Endodermal cell (in vitro differentiated cells): ENCODE measurements at places on chromosomes 6 and 20. TPM values are rescaled to one million over a fixed set of nuclear protein-coding genes. Genes with fewer than 3 reads are reported as not detected.

DNA sequence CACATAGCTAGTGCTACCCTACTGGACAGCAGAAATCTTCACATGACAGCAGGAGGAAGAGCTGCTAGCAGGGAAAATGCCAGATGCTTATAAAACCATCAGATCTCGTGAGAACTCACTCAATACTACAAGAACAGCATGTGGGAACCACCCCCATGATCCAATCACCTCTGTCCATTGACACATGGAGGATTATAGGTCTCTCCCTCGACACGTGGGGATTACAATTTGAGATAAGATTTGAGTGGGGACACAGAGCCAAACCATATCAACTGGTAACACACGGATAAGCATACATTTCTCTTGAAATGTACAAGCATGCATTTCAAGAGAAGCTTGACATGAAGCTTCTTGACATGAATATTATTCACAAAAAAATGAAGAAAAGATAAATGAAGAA is 64.1 kb downstream of the MMS22L start:
- no peak overlapping the region for H3K4me3 ChIP-seq
- H3K27me3 ChIP-seq: no peaks in the 10 kb centered on the region
- no peak overlapping the region for H3K27ac ChIP-seq
- H3K36me3 ChIP-seq: no peaks in the 10 kb centered on the region
- no peaks in the 10 kb centered on the region for H3K4me1 ChIP-seq
- DNase-seq: no peak

DNA sequence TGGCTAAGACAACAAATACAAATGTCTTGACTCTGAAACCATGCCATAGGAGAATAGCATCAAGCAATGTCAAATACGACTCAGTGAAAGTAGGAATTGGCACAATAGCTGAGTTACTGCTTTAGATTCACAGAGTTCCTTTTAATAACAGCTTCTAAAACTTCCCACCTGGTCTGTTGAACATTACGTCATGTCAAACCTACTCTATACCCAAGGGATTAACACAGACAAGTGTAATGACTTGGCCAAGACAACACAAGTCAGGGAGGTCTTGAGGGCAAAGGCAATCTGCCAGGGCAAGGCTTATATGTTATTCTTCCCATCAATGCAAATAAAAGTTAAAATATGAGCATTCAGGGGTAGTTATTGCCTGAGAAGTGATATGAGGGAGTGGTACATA is 265.1 kb upstream of the PRDM1 start:
- H3K27ac ChIP-seq: no peak overlapping the region
- no peaks in the 10 kb centered on the region for H3K4me1 ChIP-seq
- no peaks in the 10 kb centered on the region for H3K27me3 ChIP-seq
- DNase-seq: no peak

- peaks cover 11% of the 10 kb centered on the region for H3K36me3 ChIP-seq
- H3K27me3 ChIP-seq: peaks cover 29% of the 10 kb centered on the region
- H3K4me1 ChIP-seq: no peaks in the 10 kb centered on the region
Measured at GRCh38 chr20:3783068-3783489, 1.8 kb upstream of the SPEF1 start.

GRCh38 chr20:25064561-25065071 is 6.7 kb upstream of the ACSS1 start:
- no peak for DNase-seq
- peaks cover 93% of the 10 kb centered on the region for H3K27me3 ChIP-seq
- H3K4me1 ChIP-seq: no peaks in the 10 kb centered on the region
- H3K36me3 ChIP-seq: no peaks in the 10 kb centered on the region
- H3K4me3 ChIP-seq: no peak overlapping the region

GRCh38 chr6:42520786-42521607 is 42.8 kb upstream of the UBR2 start:
- H3K27me3 ChIP-seq: no peaks in the 10 kb centered on the region
- no peaks in the 10 kb centered on the region for H3K4me1 ChIP-seq
- no peak for DNase-seq
- H3K27ac ChIP-seq: no peak overlapping the region
- no peak overlapping the region for H3K4me3 ChIP-seq

DNA sequence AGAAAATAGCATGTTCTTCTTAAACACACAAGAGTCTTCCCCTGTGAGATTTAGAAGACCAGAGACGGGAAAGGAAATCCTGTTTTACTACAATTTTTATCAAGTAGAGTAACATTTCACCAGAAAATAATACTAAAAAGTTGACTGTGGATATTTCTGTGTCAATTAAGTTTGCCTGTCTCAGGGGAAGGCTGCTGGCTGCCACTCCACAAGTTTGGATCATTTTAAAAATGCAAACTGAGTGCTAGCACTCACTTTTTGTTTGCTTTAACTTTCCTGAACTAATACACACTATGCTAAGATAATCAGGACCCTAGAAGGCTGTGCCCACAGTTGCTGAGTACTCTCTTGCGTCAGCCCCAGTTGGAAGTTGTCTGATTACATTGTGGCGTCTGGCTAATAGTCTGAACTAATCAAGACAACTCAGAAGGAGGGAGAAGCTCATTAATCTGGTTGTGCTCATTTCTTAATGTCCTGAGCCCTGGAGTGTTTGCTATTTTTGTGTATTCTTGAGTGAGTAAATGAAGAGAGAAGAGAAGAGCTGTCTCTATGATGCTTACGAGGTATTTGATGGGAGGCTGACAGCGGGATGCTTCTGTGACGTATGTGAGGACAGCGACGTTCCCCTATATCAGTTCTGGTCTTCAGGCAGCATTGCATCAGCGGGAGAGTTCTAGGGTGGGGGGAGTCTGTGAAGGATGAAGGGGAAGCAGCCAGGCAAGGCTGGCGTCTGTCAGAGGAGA is 664.2 kb downstream of the QKI start:
- H3K36me3 ChIP-seq: no peaks in the 10 kb centered on the region
- H3K27ac ChIP-seq: no peak overlapping the region
- H3K27me3 ChIP-seq: no peaks in the 10 kb centered on the region
- no peak for DNase-seq
- peaks cover 5% of the 10 kb centered on the region for H3K4me1 ChIP-seq
- no peak overlapping the region for H3K4me3 ChIP-seq

DNA sequence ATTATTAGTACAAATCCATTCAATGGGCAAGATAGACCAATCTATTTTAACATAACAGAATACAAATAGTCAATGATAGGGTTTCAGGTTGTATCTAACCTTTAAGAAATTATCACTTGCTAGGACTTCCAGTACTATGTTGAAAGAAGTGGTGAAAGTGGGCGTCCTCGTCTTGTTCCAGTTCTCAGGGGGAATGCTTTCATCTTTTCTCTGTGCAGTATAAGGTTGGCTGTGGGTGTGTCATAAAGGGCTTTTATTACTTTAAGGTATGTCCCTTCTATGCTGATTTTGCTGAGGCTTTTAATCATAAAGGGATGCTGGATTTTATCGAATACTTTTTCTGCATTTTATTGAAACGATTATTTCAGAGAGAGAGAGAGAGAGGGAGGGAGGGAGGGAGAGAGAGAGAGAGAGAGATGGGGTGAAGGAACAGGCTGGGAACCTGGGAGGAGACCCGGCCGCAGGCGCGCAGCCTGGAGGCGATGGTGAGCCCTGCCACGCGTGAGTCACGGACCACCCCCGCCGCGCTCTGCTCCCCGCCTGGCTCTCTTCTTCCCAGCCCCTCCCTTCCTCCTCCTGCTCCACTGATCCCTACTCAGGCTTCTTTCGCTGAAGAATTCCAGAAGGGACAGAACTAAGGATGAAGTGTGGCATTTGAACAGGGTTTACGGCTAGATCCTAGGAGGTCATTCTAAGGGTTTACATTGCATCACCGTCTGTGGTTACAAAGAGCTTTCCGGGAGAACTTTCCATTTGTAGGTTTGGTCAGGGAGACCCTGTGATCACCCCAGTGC is 45.5 kb upstream of the HLA-E start:
- H3K27me3 ChIP-seq: peaks cover 97% of the 10 kb centered on the region
- H3K4me1 ChIP-seq: no peaks in the 10 kb centered on the region
- H3K4me3 ChIP-seq: no peak overlapping the region
- no peaks in the 10 kb centered on the region for H3K36me3 ChIP-seq
- H3K27ac ChIP-seq: no peak overlapping the region
- no peak for DNase-seq

- no peak for DNase-seq
- H3K36me3 ChIP-seq: no peaks in the 10 kb centered on the region
- no peak overlapping the region for H3K4me3 ChIP-seq
Measured at GRCh38 chr20:10762216-10762615, 88.4 kb upstream of the JAG1 start.

- no peak for DNase-seq
- no peak overlapping the region for H3K4me3 ChIP-seq
- H3K27me3 ChIP-seq: no peaks in the 10 kb centered on the region
- H3K27ac ChIP-seq: no peak overlapping the region
- no peaks in the 10 kb centered on the region for H3K36me3 ChIP-seq
- no peaks in the 10 kb centered on the region for H3K4me1 ChIP-seq
Measured at GRCh38 chr20:23123886-23124285, 37.8 kb upstream of the CD93 start.

GRCh38 chr6:95819939-95820338 is 195.8 kb upstream of the FUT9 start:
- no peaks in the 10 kb centered on the region for H3K27me3 ChIP-seq
- DNase-seq: peak; percentile 77
- no peaks in the 10 kb centered on the region for H3K36me3 ChIP-seq

- no peaks in the 10 kb centered on the region for H3K27me3 ChIP-seq
Measured at GRCh38 chr6:34929241-34929978, 40.4 kb downstream of the ANKS1A start.

GRCh38 chr6:136323431-136324112 is 33.9 kb upstream of the BCLAF1 start:
- peak overlapping the region; percentile 68 for H3K27ac ChIP-seq
- DNase-seq: no peak
- no peaks in the 10 kb centered on the region for H3K4me1 ChIP-seq
- H3K36me3 ChIP-seq: no peaks in the 10 kb centered on the region
- H3K4me3 ChIP-seq: no peak overlapping the region

DNA sequence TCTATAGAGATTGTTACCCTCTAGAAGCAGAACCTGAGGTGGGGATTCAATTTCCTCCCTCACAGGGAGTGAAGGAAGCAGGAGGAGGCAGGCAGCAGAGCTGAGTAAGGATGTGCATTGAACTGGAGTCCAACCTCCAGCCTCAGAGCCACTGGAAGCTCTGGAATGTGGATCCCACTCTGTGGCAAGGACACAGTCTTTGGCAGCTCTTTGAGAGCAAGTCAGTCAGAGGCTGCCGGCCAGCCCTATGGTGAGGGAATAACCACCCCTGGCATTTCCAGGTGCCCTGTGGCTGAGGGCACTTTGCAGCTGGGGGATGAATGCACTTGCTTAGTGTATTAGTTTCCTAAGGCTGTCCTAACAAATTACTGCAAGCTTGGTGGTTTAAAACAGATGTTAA is 37.2 kb downstream of the EBF4 start:
- H3K27me3 ChIP-seq: peaks cover 36% of the 10 kb centered on the region
- H3K27ac ChIP-seq: no peak overlapping the region
- H3K4me3 ChIP-seq: no peak overlapping the region
- DNase-seq: no peak
- H3K36me3 ChIP-seq: no peaks in the 10 kb centered on the region

DNA sequence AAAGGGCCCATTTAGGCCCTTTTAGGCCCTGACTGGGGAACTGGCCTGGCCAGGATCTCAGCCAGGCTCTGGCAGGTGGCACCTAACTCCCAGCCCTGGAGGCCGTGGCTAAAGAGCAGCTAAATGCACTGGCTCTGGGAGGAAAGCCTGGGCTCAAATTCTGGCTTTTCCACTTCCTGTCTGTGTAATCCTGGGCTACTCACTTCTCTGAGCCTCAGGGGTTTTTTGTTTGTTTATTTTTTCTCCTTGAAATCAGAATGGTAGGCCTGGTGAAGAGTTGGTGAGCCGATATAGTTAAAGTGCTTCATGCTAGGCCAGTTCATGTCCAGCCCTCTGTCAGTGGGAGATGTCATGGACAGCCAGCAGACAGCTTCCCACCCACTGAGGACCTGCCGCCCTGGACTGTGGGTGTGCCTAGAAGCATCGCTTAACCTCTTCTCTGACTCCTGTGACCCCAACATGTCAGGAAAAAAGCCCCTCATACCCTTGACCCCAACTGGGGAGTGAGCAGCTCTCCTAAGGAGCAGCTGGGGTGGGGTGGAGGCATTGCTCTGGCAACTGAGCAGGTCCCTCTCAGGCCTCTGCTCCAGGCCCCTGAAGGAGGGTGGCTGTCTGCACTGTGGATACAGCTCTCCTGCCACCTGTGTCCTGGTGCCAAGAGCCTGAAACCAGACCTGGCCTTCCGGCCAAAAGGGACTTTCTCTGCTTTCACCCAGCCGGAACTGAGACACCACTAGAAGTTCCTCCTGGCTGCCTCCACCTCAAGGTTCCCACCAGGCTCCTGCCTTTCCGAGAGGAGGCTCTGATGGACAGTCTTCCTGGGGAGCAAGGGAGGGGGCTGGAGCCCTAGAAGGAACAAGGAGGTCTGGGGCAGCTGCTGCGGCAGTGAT is 57.2 kb upstream of the MYL9 start:
- peaks cover 19% of the 10 kb centered on the region for H3K36me3 ChIP-seq
- H3K4me1 ChIP-seq: peaks cover 4% of the 10 kb centered on the region
- DNase-seq: no peak
- no peak overlapping the region for H3K4me3 ChIP-seq
- no peaks in the 10 kb centered on the region for H3K27me3 ChIP-seq

GRCh38 chr6:149013586-149014344 is 266.9 kb downstream of the UST start:
- H3K27ac ChIP-seq: peak overlapping the region; percentile 11
- H3K36me3 ChIP-seq: no peaks in the 10 kb centered on the region
- H3K27me3 ChIP-seq: no peaks in the 10 kb centered on the region
- H3K4me3 ChIP-seq: no peak overlapping the region
- H3K4me1 ChIP-seq: peaks cover 7% of the 10 kb centered on the region

GRCh38 chr20:51129147-51129776 is 106.4 kb upstream of the KCNG1 start:
- H3K4me3 ChIP-seq: no peak overlapping the region
- no peaks in the 10 kb centered on the region for H3K36me3 ChIP-seq
- H3K4me1 ChIP-seq: no peaks in the 10 kb centered on the region
- DNase-seq: no peak
- no peaks in the 10 kb centered on the region for H3K27me3 ChIP-seq
- no peak overlapping the region for H3K27ac ChIP-seq

- no peak overlapping the region for H3K27ac ChIP-seq
- H3K36me3 ChIP-seq: no peaks in the 10 kb centered on the region
- no peak overlapping the region for H3K4me3 ChIP-seq
Measured at GRCh38 chr6:131430531-131430930, 142.5 kb upstream of the ARG1 start.

DNA sequence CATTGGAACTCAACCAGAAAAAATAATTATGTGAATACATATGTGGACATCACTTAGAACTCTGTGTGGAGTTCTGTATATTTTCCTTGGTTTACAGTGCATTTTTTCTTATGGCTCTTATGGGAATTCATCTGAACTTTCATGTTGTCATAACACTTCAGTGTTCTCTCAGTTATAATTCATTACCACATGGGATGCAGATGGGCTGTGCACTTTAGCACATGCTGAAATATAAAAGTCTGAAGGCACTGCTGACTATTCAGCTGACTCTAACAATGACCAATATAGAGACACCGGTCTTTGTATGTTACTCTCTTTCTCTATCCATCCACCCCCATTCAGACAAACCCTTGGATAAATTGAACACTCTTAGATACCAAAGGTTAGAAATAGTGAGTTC is 29.3 kb downstream of the GRIK2 start:
- no peaks in the 10 kb centered on the region for H3K4me1 ChIP-seq
- DNase-seq: no peak
- H3K27ac ChIP-seq: no peak overlapping the region
- H3K27me3 ChIP-seq: no peaks in the 10 kb centered on the region
- no peak overlapping the region for H3K4me3 ChIP-seq

The SLC32A1 gene
- total RNA-seq: 1.3 TPM in 1 of 3 replicates, not detected in the others

The RIPPLY2 gene
- total RNA-seq: 0.88 to 1.2 TPM (median 0.96 TPM) in 3 replicates

The NFKBIE gene
- total RNA-seq: 7.2 and 8.3 TPM in 2 replicates
